T1000 (cell line): ENCODE measurements at places on chromosomes 6 and 20.

DNA sequence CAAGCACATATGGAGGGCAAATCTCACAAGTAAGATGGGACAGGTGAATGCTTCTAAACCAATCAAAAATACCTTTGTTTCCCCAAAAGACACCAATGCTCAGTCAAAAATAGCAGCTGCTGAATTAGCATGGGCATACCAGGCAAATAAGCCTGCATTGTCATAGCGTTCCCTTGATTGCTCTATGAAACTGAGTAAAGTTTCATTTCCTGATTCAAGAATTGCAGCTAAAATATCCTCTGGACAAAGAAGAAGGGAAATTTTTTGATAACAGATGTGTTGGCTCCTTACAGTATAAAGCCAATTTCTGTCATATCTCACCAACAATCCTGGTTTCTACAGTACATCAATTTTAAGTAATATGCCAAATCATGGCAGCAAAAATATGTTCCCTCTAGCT is 3.3 kb upstream of the TMEM14A start:
- no peak for DNase-seq

- no peak for DNase-seq
Observed at GRCh38 chr6:11353921-11354389, 121.5 kb upstream of the NEDD9 start.

GRCh38 chr20:40056171-40056570 is 632.9 kb downstream of the MAFB start:
- no peak for DNase-seq

DNA sequence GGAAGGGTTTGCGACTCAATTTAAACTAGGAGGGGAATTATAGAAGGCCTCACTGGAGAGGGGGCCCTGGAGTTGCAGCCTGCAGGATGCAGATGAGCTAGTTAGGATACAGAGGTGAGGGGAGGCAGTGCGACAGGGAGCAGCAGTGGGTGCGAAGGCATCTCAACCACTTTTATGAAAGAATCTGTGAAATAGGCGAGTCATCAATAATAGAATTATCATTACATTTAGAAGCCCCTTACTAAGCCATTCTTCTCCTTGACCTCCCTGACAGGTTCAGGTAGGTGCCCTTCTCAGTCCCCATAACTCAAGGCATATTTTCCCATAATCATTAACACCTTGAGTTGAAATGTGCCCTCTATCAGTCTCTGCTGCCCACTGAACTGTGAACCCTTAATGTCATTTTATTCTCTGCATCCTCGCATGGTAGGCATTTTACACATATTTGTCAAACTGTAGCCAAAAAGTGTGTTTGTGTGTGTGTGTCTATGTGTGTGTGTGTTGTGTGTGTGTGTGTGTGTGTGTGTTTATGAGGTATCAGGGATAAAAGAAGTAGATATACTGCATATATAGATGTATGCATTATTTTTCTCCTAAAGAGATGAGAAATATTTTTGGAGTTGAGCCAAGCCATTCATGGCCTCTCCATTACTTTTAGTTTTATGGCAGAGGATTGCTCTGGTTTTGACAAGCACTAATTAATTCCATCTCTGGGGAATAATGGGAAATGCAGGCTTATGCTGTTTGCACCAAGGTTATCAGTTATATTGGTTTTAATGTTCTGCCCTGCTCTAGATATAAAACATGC is 898.8 kb downstream of the KIF16B start:
- no peak for DNase-seq

- DNase-seq: no peak
Observed at GRCh38 chr6:52285177-52286068, 881 bp upstream of the MCM3 start.
